WERI-Rb-1 (cell line): ENCODE measurements at places on chromosomes 1 and 21.

DNA sequence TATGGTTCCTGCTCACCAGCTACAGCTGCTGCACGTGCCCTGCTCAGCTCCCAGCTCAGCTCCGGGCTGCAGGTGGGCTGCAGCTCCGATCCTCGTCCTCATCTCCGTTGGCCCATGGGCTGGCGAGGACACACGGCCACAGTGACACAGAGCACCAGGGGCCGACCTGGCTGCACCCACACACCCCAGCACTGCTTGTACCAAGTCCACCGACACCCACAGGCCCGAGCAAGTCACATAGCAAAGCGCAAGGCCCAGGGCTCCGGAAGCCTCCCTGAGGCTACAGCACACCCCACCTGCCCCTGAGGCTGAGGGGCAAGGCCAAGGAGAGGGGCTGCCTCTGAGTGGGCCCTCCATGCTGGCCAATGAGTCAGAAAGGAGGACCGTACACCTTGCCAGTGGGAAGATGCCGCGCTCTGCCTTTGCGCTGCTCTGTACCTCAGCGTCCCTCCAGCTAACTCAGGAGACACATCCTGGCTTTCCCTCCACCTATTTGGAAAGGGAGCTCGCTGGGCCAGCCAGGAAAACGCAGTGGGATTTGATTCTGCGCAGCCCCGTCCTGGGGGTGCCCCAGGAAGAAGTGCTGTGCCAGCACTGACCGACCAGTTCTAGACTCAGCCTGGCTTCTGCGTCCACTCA lies 124.8 kb downstream of the SIK1 start:
- no peak for DNase-seq

DNA sequence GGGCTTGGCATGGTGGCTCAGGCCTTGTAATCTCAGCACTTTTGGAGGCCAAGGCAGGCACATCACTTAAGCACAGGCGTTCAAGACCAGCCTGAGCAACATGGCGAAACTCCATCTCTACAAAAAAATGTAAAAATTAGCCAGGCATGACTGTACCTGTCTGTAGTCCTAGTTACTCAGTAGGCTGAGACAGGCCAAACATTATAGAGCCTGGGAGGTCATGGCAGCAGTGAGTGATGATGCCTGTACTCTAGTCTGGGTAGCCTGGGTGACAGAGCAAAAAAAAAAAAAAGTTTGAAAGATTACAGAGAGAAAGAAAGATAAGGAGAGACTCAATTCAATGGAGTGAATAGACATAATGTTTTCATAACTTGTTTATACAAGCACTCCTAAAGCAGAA lies 556.5 kb upstream of the BRINP3 start:
- no peak for DNase-seq

GRCh38 chr1:86822459-86822858 lies 91.5 kb downstream of the SELENOF start:
- no peak for DNase-seq

DNA sequence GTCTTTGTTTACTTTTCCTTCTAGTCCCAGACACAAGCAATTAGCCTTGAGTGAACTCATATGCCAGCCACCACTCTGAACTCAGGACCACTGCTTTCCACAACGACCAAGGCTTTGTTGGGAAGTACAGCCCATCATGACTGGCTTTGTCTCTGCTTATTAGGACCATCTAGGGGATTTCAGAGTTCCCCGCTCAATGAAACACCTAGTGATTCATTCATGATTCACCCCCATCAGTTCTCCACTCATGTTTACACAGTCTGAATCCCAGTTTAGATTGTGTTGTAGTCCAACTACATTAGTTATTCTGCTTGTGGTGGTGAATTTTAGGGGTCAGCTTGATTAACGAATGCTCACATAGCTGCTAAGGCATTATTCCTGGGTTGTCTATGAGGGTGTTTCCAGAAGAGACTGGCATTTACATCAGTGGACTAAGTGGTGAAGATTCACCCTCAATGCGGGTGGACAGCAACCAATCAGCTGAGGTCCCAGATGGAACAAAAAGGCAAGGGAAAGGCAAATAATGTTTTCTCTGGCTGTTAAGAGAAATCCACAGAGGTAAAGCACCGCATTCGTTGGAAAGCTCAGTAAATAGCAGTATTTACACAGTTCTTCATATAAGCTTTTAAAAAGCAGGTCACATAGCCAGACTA lies 122.7 kb downstream of the RGS21 start:
- no peak for DNase-seq

DNA sequence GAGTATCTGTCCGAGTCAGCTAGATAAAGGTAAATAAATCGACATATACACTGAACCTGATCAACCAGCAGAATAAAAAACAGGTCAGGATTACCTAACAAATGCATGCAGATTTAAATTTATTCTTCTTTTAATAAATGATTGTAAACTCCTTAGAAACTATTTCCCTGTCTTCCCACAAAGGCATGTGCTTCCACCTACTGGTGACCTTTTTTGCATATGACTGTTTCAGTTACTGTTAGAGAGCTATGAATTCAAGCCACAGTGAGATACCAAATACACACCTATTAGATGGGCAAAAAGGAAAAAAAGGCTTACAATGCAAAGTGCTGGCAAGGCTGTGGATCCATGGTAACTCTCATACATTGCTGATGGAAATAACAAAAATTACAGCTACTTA lies 957.4 kb upstream of the NCAM2 start:
- no peak for DNase-seq

DNA sequence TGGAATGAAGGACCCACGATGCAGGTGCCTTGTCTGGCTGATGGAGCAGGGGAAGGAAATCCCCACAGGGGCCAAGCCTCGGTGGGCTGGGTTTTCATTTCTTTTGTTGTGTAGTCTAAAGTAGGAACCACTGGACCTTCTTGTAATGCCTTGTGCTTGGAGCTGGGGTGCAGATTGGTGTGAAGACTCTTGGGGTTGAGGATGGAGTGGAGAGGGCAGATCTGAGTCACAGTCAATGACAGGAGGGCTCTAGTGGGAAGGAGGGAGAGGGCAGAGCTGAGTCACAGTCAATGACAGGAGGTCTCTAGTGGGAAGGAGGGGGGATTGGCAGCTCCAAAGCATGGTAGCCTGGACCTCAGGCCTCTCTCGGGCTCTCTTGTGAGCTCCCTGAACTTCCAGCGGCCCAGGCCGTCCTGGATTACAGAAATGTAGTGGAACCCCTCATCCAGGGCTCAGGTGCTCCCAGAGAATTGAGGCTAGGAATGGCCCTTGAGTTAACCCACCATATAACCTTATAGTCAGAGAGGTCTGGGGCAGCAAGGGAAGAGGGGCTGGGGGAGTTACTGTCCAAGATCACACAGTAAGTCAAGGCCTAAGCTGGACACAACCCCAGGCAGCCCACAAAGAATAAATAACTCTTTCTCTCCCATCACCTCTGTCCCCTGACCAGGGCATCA lies 313.8 kb downstream of the MATN1 start:
- DNase-seq = no peak

DNA sequence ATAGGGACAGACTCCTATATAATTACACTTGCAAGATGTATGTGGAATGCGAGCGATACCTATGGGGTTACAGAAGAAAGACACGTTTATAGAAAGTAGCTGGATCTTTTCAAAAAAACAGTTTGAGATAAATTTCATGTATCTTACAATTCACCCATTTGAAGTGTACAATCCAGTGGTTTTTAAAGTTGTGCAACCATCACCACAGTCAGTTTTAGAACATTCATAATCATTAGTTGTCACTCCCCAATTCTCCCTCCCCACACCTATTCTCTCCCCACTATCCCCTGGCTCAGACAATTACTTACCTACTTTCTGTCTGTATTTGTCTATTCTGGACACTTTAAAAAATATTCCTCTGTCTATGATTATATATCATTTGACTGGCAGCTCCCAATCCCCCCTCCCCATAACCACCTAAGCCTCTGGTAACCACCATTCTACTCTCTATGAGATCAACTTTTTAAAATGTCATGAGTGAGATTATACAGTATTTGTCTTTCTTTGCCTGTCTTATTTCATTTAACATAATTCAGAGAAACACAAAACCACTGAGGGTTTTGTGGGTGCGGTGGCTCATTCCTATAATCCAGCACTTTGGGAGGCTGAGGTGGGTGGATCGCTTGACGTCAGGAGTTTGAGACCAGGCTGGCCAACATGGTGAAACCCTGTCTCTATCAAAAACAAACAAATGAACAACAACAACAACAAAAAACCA lies 39.1 kb downstream of the MRPS6 start:
- DNase-seq = no peak

DNA sequence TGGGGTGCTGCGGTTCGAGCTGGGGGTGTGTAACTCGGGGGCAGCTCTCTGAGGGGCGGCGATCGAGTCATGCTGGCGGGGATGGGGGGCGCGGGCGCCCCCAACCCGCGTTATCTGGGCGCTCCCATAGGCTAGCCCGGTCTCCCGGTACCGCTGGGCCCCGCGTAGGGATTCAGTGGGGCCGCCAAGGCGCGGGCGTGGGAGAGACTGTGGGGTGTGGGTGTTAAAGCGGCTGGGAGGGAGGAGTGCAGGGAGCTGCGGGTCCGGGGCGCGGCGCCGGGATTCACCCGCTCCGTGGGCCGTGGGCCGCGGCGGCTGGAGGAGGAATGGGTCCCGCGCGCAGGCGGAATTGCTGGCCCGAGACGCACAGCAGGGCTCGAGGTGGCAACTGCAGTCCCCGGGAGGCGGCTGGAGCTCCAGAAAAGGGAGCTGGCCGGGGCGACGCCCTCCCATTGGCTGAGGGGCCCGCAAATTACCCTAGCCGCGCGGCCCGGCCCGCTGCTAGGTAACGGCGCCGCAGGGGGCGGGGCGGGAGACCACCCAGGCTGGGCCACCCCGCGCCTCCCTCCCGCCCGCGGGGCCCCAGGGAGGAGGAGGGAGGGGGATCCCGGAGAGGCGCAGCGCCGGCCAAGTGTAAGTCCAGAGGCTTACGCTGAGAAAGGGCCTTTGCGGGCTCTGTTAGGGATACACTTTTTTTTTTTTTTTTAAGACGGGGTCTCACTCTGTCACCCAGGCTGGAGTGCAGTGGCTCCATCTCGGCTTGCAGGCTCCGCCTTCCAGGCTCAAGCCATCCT lies at the start of gene PTCH2:
Gene PTCH2 (minus strand): TSS at position 392 of the 794 bp plus-strand sequence. CDS start 321 bp downstream, at position 71.
- DNase-seq = peak; percentile 84

DNA sequence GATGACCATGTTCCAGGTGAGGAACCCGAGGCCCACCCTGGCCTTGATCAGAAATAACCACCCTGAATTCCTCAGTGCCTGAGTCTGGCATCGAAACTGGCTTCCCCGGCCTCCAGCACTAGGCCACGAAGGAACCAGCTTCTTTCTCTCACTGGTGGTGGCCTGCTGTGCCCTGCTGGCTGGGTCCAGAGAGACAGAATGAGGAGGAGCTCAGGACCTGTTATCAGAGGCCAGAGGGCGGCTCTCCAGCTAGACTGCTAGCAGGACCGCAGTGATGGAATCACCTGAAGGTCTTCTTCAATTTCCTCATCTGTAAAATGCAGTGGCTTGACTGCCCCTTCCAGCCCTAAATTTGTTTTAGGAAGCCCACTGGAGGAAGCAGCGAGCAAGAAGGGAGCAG lies 20.5 kb downstream of the ROR1 start:
- no peak for DNase-seq

DNA sequence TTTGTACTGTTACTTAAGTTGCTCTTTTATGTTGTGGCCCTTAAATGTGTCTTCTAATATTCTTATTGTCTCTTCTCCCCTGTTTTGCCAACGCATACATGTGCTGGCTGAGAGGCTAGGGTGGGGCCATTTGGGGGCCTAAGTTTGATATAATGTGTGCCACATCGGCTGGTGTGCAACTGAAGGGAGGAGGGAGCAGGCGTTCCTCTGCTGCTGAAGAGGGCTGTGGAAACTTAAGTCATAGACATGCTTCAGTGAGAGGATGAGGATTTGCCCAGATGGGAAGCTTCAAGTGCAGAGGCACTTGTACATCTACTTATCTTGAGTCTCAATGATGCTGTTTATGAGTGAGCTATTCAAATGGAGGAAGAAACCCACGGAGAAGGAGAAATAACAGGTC lies 630.6 kb downstream of the LMO4 start:
- DNase-seq = no peak

GRCh38 chr1:202162418-202163280 lies 2.2 kb upstream of the PTPN7 start:
- no peak for DNase-seq

- no peak for DNase-seq
Measured at GRCh38 chr1:147579934-147580537, 38.7 kb downstream of the BCL9 start.

DNA sequence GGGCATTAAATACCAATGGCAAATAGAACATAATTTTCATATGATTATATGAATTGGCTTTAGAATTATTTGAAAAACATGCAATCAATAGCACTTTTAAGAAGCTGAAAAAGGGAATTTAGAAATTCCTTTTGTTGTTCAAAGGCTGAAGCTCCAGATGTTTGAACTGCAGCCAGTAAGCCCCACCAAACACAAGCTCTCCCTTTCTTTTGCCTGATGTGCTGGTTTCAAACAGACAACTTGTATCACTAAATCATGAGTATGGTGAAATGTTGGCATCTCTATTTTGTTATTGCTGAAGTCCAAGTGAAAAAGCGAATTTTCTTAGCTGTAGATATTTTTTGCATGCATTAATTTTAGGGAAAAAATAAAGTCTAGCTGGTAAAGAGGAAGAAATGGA lies 27.5 kb upstream of the NCAM2 start:
- no peak for DNase-seq

DNA sequence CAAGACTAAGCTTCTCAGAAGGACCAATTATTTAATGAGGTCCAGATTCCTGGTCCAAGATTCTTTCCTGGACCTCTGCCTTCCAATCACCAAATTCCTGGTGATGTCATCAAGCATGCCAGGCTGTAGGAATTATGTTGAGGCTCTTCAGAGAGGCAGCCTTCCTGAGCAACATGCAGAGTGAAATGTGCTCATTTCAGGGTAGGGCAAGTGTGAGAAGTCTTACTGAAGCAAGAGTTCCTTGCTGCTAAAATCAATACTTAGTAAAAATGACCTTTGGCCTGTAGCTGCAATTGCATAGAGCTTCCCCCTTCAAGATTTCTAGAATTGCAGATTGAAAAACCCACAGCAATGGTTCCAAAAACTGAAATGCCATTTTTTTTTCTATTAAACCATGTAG lies 31.7 kb upstream of the BCAR3 start:
- no peak for DNase-seq
